ENCODE measurements at places on chromosomes 12 and 14.
A peak's percentile ranks its signal among the peaks of the same experiment; 100 is the strongest.

- DNase-seq = peak; percentile 39
These were observed 4.2 kb downstream of the RDH5 start for GRCh38 chr12:55724226-55724939.

DNA sequence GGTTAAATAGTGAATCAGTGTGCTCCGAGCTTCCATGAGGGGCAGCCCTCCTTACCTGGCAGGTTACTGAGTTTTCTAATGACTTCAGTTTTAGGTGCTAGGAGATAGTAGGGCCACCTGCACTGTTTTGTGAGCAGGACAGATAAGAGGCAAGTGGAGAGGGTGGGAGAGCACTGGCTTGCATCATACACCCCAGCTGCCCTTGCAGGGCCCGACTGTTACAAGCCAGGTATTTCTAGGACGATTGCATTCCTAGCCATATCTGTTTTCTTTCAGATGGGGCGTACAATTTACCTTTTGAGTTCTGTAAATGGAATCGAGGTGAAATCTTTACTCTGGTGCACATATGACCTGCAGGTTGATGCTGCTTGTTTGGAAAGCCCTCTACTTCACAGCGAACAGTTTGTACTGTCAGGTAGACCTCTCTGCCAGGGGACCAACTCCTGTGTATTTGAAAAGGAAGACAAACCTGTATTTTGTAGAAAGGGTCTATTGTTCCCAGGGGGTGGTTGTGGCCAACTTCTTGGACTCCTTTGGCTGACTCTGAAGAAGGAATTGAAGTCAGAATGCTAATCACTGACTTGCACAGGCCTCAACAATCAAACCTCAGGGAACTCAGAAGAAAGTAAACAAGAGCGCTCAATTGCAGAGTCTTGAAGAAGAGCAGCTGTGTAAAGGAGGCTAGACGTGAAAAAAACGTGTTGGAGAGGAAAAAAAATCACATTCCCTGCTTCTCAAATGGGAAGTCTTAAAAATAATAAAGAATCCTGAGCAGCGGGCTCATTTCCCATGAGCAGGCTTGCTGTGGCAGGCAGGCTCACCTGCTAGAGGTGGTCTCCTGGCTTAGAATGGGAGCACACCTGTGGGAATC lies 57.3 kb downstream of the ETV6 start:
- DNase-seq = peak; percentile 38

- DNase-seq = no peak
These were observed 62.4 kb downstream of the GSC start for GRCh38 chr14:94707494-94707893.

DNA sequence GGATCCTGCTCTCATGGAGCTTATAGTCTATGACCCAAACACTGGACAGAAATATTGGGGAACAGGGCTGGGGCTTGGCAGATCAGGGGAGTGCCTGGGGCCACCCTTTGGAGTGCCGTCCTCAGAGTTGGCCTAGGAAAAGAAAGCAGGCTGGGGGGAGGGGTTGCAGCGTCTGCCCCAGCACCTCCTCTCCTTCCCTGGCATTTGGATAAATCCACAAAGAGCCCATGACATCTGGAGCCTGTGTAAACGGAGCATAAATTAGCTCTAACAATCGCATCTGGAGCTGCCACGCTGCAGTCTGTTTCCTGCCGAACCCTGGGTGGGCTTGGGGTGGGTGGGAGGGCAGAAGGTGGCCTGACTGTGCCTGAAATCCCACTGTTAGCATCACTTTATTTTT lies 63.8 kb downstream of the MVK start:
- no peak for DNase-seq

- no peak for DNase-seq
These were observed 12.3 kb upstream of the KRT74 start for GRCh38 chr12:52585946-52586345.

GRCh38 chr14:103230021-103230420 lies 104.0 kb upstream of the EIF5 start:
- DNase-seq = no peak

- DNase-seq = no peak
These were observed 211.6 kb upstream of the IGF1 start for GRCh38 chr12:102691773-102692555.

DNA sequence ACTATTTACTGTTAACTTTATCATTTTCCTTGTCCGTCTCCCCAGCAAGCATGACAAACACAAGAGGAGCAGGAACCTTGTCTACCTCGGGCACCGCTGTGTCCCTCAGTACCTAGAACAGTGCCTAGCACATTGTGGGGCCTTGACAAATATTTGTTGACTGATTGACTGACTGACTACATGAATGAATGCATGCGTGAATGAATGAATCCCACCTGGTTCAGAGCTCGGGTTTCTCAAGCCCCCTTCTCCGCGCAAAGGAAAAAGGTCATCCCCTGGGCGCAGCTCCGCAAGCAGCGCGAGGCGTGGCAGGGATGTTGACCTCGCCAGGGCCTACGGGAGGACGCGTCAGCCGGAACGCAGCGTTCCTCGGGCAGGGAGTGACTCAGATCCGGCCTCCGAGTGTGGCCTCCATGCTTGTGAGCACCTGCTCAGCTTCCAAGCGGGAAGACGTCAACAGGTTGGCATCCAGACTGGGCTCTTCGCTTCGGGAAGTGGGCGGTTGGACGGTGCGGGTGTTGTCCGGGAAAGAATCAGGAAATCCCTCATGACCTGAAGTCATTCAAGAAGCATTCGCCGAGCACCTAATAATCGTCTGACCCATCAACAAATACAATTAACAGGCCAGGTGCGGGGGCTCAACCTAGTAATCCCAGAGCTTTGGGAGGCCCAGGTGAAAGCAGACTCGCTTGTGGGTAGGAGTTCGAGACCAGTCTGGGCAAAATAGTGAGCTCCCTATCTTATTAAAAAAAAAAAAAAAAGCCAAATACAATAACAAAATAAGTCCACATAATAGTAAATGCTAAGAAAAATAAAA lies 13.9 kb upstream of the UBC start:
- DNase-seq = no peak

GRCh38 chr12:93011100-93011499 lies 82.0 kb upstream of the EEA1 start:
- DNase-seq = no peak

DNA sequence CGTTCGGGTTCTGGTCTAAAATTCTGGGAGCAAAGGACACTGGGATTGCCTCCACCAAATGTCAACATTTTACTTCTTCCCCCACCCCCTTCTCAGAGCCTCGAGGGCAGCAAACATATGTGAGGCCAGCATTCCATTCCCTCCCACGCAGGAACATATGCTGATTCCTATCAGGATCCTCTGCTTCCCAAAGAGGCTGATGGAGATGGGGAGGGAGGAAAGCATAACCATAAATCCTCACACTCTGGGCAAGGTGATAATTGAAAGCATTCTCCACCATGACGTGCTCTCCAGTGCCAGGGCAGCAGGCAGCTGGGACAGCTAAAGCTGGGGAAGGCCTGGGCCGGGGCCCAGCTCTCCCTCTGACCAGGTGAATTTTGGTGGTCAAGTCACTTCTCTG lies 395.0 kb downstream of the ZFP36L1 start:
- no peak for DNase-seq

GRCh38 chr12:15772405-15773018 lies 16.7 kb downstream of the EPS8 start:
- no peak for DNase-seq

GRCh38 chr12:103833095-103833775 lies 7.8 kb downstream of the NT5DC3 start:
- no peak for DNase-seq

DNA sequence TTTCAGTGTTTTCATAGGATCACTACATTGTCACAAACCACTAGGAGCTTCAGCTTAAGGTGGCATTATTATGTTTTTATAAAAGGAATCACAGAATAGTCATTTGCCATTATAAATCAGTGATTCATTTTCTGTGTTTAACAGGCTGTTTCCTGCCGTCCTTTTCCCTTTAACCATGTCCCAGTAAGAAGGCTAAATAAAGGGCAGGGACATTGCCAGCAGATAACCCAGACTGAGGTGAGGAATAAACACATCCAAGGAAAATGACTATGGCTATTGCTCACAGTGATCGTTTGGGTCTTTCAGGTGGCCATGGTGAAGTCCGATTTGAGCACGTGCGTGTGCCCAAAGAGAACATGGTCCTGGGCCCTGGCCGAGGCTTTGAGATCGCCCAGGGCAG lies 17.9 kb upstream of the ALDH2 start:
- no peak for DNase-seq

- no peak for DNase-seq
These were observed 20.1 kb upstream of the LDHB start for GRCh38 chr12:21677622-21678277.

- no peak for DNase-seq
These were observed 56.4 kb upstream of the PIWIL1 start for GRCh38 chr12:130281153-130281799.

- no peak for DNase-seq
These were observed 128.4 kb downstream of the RBM19 start for GRCh38 chr12:113837528-113838296.

- DNase-seq = no peak
These were observed 31.9 kb downstream of the RDH12 start for GRCh38 chr14:67733616-67734015.

DNA sequence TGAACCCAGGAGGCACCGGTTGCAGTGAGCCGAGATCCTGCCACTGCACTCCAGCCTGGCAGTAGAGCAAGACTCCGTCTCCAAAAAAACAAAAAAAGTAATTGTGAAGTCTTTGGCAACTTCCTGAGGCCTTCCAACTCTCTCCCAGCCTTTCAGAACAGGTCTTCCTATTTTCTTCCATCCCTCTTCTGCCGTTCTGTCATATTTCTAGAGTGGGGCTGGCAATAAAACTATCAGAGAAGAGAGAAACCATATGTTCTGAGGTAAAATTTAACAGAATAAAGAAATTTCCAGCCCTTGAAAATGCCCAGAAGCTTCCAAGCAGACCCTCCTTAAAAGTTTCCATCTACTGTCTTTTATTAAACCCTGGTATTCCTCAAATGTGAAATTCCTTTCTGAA lies 100.4 kb downstream of the HMGA2 start:
- DNase-seq = no peak

DNA sequence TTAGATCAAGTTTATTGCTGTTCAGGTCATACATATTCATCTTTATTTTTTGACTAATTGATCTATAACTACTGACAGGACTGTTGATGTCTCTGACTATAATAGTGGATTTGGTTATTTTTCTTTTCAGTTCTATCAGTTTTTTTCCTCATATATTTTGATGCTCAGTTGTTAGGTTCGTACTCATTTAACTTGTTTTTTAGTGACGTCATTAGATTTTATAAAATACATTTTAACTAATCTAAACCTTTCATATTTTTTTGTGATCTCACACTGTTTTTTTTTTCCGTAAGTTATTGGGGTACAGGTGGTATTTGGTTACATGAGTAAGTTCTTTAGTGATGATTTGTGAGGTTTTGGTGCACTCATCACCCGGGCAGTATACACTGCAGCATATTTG lies 841.2 kb upstream of the FBXO33 start:
- no peak for DNase-seq

GRCh38 chr12:47214771-47215170 lies 135.0 kb upstream of the AMIGO2 start:
- no peak for DNase-seq

DNA sequence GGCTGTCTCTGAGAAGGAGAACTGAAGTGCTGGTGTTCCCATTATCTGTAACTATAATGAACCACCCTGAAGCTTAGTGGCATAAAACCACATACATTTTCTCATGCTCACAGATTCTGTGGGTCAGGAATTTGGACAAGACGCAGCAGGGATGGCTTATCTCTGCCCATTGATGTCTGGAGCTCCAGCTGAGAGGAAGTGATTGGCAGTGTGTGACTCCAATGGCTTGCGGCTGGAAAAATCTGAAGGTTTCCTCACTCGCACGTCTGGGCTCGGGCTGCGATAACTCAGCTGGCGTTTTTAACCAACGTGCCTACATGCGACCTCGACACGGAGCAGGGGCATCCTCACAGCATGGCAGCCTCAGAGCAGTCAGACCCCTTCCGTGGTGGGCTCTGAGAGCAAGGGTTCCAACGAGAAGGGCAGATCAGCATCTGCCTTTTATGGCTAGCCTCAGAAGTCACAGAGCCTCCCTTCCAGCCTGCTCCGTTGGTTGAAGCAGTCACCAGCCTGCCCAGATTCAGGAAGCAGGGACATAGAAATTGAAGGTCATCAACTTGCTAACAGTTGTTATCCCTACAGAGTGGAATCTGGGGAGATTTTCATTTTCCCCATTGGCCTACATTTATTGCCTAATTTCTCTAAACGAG lies 143.3 kb upstream of the BCL2L14 start:
- no peak for DNase-seq

GRCh38 chr14:69674546-69675244 lies 63.3 kb downstream of the SUSD6 start:
- no peak for DNase-seq

DNA sequence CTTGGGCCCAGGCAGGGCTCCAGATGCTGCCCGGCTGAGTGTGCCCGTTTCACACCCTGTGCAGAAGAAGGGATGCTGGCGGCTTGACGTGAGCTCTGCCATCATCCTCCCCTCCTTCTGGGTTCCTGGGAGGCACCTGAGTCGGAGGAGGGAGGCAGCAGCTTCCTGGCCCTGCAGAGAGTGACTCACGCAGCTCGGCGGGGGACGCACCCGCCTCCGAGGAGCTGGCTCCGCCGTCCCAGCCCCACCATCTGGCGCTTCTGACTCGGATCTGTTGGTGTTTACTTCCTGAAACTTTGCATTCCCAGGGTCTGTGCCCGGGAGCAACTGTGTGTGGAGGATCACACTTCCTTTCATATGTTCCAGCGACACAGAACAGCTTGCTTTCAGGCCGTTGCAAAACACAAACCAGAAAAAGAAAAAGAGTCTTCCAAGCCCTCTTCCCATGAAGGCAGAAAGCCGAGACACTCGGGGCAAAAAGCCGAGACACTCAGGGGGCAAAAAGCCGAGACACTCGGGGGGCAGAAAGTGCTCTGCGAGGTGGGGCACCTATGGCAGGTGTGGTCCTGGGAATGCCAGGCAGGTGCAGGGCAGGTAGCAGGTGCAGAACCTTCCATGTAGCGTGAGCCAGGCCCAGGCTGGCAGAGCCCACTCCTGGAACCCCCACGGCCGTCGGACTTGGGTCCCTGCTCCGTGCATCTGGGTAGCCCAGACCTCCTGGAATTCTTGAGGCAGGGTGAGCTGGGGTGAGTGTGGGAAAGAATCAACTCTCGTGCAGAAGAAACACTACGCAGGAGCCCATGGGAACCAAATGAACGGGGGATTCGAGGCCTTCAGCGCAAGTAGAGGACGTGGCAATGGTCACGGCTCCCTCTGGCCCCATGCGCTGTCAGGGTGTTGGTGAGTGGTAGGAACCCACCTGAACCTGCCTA lies 27.6 kb upstream of the GALNT9 start:
- DNase-seq = no peak

DNA sequence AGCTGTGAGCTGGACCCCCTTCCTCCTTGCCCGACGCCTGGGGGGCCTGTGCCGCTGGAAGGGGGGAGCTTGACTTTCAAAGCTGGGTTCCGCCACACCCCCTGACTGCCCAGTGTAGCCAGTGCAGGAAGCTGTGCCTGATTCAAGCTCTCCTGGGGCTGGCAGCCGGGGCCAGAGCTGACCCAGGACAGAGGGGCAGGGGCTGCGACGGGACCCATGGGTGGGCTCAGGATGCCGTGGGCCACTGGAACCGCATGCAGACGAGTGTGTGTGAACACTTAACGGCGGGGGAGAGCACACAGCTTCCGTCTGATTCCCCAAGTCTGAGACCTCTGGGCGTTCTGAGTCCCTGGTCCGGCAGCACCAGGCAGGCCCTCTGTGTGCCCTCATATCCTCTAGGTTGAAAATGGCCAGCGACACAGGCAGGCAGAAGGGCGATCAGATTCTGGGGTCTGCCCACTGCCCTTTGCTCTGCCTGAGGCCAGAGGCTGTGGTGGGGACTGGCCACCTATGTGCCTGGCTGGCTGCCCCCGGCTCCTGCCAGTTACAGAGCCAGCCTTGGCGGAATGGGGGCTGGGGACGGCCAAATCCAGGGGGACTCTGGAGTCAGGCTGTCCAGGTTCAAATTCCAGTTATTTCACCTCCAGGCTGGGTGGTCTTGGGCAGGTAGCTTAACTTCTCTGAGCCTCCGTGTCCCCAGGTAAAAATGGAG lies 54.0 kb downstream of the CYP46A1 start:
- DNase-seq = no peak
